Suppressor macrophage treated with lipopolysaccharide for 4 hours (primary cell): ENCODE measurements at places on chromosomes 3 and 15.

- DNase-seq = no peak
Observed at GRCh38 chr15:80774486-80774885, 4.7 kb upstream of the CEMIP start.

- DNase-seq = no peak
Observed at GRCh38 chr15:41930867-41931222, 37.0 kb upstream of the SPTBN5 start.

- no peak for DNase-seq
Observed at GRCh38 chr3:79199966-79200365, 567.8 kb downstream of the ROBO1 start.

DNA sequence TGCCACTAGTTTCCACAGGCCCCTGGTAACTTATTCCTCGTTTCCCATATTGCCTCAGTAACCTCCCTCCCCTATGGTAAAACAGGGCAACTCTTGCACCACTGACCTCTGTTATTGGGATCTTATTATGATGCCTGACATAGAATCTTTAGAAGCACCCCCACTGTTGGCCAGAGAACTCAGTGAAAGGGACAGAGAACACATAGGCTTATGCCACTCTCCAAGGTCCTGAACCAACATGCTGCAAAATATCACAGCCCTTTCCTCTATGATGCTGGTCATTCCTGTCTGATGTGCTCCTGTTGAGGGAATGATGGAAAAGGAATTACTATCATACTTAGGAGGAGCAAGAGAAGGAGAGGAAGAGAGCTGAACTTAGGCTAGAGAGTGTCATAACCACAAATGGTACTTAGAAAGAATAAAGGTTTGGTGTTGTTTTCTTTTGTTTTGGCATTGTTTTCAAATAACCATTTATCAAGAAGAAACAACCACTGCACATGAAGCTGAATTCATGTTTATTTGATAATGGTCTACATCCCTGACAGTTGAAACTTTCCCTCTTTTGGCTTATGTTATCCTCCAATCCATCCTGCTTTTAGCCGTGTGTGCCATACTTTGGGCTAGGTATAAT is 330.2 kb downstream of the EPHB1 start:
- DNase-seq = peak; percentile 13

DNA sequence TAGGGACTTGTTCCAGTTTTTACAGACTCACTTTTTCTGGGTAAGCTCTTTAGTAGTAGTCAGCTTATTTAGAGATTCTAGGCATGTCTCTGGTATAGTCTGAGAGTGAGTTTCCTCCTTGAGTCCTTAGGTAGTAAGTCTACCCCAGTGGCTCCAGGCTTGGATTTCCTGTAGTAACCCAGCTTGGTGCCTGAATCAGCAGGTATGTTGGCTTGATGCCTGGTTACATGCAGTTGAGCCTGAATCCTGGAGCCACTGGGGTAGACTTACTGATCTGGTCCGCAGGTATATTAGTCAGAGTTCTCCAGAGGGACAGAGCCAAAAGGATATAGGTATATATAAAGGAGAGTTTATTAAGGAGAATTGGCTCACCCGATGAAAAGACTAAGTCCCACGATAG is 85.8 kb upstream of the RBMS3 start:
- no peak for DNase-seq

DNA sequence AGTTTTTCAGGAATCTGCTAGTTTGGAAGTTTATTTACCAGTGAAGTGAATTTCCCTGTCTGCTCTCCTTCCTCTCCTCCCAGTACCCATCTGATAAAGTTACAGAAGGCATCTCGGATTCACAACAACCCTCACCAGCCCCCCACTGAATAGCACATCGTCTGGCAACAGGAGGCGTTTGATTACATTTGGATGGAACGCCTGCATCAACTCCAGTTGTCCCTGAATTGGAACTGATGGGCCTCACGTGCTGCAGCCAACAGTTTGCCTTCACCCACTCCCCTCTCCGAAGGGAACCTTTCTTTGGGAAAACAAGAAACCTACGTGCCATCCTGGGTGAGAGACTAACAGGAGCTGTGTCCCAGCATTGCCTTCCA is 59.5 kb upstream of the BCL6 start:
- no peak for DNase-seq

GRCh38 chr3:120144267-120144666 is 50.0 kb upstream of the GSK3B start:
- no peak for DNase-seq

DNA sequence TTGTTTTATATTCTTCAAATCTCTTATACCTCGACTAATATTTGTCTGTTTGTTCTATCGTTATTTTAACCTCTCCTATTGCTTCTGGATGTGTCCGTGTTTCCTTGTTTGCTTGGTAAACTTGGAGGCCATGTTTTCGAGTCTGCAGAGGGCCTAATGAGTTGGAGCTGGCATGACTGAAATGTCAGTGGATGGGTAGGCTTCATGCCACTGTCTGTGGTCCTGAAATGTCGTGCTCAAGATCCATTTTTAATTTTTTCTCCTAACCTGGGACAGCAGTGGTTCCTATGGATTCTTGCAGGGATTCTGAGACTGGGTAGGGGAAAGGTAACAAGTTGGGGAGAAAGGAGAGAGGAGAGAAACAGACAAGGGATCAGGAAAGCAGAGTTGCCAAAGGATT is 18.8 kb upstream of the GASK1A start:
- no peak for DNase-seq

DNA sequence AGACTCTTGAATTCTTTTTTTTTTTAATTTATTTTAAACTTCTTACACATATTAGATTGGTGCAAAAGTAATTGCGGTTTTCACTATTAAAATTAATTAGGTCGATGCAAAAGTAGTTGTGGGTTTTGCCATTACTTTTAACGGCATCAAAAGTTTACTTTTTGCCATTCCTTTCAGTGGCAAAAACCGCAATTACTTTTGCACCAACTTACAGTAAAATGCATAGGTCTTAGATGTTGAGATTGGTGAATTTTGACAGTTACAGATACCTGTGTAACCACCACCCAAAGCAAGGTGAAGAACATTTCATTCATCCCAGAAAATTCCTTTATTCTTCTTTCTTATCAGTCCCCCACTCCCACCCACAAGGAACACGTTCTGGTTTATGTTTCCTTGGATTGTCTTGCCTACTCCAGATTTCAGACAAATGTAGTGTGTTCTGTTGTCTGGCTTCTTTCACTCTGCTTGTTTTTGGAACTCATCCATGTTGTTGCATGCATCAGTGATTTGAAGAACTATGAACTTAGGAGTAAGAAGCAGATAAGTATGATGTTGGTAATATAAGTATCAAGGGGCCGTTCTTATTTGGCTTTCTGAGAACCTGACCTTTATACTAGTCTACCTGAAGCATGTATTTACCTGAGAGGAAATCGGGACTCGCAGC is 198.4 kb upstream of the UBE2E1 start:
- no peak for DNase-seq

GRCh38 chr15:38843051-38843501 is 278.5 kb upstream of the RASGRP1 start:
- no peak for DNase-seq

DNA sequence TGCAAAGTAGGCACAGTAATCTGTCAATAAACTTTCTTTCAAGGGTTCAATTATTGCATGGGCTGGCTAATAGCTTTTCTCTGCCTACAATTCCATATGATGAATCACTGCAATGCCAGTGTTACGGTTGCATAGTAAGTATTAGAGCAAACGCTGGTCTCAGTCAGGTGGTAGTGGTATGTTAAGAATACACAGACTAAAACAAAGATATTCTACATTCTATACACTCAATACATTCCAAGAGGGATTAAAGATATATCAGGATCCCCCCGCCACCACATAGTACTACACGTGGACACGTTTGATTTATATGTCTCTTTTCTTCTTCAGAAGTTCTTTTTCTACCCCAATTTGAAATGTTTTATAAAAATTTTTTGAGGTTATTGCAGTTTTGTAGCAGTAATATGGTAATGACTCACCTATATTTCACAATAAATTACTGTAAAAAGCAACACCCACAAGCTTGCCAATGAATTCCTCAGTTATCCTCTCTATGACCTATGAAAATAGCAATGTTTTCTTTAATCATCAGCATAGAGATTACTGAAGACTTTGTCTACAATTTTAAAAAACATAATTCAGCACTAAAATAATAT is 68.2 kb downstream of the CD200R1L start:
- peak; percentile 62 for DNase-seq

DNA sequence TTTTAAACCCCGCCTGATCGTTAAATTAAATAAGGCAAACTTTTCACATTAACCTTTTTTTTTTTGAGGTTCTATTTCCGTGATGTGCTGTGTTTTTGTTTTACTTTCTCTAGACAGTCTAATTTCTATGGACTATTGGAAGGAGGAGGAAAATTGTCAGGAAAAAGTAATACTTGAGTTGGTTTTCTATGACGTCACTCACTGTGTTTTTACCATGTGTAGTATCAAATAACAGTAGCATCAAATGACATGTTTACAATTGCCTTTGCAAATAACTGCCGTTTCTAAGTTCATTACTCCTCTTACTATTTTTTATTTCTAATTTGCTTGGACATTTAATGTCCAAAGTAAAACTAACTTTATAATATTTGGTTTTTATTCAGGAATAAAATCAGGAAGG is 32.3 kb downstream of the MYO1E start:
- no peak for DNase-seq

- no peak for DNase-seq
Observed at GRCh38 chr3:53224026-53224425, 31.8 kb downstream of the TKT start.

GRCh38 chr15:98967916-98968315 is 39.7 kb downstream of the PGPEP1L start:
- no peak for DNase-seq

DNA sequence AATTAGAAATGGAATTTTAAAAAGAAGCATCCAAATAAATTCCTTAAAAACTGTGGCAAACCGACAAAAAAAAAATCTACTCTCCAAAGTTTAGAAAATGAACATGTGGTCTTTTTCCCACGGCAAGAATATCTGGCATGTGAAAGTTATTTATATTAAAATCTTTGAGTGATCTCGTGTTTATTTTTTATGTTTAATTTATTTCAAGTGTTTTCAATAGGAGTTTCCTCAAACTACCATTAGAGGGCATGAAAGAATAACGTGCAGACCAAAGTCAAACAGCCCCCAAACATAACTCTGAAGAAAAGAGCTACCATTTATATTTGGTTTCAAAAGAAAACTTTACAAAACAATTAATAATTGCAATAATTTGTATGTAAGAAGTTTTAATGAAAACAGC is 286.4 kb downstream of the ZIC4 start:
- DNase-seq = no peak

DNA sequence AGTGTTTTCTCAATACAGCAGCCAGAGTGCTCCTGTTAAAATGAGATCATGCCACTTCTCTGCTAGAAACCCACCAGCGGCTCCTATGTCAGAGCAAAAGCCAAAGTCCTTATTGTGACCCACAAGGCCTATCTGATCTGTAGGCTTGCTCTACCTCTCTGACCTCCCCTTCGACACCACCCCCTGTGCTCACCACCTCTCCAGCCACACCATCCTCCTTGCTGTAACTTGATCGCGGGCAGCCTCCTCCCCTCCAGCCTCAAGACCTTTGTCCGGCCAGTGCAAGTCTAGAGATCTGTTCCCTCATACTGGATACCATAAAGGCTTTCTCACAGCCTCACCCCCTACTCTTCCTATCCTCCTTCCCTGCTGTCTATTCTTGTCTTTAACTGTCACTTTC is 1.9 kb upstream of the IGDCC4 start:
- DNase-seq = no peak

DNA sequence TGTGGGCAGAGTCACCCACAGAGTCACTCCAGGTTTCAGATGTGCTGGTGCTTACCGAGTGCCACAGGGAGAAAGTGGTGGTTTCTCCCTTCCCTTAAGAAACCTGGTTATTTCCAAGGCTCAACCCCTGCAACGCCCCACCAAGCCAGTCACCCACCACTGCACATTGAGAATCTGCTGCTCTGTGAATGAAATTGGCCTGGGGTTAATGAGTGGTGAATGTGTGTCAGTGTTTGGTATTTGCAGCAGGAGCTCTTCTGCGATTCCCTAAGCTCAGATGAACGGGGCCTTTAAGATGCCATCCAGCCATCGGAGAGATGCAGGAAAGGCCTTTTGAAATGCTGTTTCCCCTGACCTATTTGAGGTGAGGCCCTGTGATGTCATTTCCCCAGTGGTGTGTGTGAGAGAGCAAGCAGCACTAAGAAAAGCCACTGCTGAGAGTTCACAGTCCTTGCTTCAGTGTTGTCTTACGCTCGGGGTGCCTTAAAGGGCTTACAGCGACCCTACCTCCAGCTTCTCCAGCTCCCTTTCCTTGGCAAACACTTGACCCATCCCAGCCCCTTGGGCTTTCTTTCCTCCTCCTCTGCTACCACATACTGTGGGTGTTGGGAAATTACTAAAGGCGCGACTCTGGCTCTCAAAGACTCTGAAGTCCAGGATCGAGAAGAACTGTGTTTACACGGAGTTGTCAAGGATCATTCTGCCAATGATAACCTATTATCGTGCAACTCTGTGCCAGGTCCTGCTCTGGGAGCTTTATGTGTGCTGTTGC is 68.9 kb downstream of the SMAD3 start:
- no peak for DNase-seq

- DNase-seq = no peak
Observed at GRCh38 chr3:53776494-53777101, 69.6 kb downstream of the CHDH start.

GRCh38 chr3:109643590-109643989 is 306.2 kb upstream of the DPPA4 start:
- no peak for DNase-seq

GRCh38 chr15:66110864-66111263 is 142.7 kb downstream of the MEGF11 start:
- DNase-seq = peak; percentile 3

DNA sequence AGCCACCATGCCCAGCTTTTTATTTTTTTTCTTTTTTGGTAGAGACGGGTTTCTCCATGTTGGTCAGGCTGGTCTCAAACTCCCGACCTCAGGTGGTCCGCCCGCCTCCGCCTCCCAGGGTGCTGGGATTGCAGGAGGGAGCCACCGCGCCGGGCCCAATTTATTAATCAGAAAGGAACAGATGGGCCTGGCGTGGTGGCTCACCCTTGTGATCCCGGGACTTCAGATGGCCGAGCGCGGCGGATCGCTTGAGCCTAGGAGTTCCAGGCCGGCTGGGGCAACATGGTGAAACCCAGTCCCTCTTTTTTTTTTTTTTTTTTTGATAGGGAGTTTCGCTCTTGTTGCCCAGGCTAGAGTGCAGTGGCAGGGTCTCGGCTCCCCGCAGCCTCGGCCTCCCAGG is 64.6 kb downstream of the GOLGA6L7 start:
- no peak for DNase-seq

DNA sequence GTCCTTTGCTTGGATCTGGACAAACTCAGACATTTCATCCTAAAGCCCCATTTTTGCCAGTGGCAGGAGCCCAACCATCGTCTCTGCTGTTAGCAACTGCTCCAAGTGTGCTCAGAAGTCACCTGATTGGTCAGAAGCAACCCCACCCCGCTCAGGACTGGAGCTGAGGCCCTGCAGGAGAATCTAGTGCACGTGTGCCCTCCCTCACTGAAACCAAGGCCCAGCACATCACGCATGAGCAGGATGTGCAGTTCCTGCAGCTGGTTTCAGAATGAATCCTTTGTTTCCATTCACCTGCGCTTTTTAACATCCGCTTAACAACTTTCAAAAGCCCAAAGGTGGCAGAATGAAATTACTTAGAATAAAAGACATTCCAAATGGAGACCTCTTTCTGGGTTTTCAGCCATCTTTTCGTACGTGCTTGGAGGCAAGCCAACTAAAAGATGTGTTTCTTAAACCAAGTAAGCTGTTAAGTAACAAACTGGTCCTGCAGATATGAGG is 81.2 kb downstream of the SRGAP3 start:
- no peak for DNase-seq
